SK-N-SH (cell line): ENCODE measurements at places on chromosomes 1 and 21. TPM values are rescaled to one million over a fixed set of nuclear protein-coding genes. Genes with fewer than 3 reads are reported as not detected.

DNA sequence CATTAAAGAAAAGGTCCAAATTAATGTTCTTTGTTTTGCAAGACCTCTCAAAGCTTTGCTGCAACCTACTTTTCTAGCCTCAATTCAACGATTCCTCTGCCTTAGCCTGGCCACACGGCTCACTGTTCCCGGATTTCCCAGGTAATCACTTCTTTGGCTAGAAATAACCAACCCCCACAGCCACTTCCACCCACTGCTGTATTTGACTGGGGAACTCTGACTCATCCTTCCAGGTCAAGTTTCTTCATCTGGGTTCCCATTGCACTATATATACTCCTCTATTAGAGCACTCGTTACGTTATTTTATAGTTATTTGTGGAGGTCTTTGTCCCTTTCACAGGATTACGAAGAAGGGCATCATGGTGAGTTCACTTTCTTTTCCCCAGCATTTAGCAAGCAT, 185.9 kb downstream of the CACNA1E start:
- H3K4me1 ChIP-seq, result no peaks in the 10 kb centered on the region
- H3K36me3 ChIP-seq, result no peaks in the 10 kb centered on the region
- no peak for DNase-seq
- no peak overlapping the region for H3K4me3 ChIP-seq
- no peaks in the 10 kb centered on the region for H3K27me3 ChIP-seq

Gene TMEM35B
- 47.4 and 61.7 TPM in 2 replicates for polyA plus RNA-seq

Gene ACTL8
- 0.05 TPM in 1 of 2 replicates, not detected in the other for polyA plus RNA-seq

GRCh38 chr21:31682620-31683019, 23.1 kb downstream of the SOD1 start:
- H3K4me3 ChIP-seq, result no peak overlapping the region; the same call in 1 of the 2 replicates
- no peaks in the 10 kb centered on the region for H3K27me3 ChIP-seq
- no peak for DNase-seq
- no peak overlapping the region for H3K27ac ChIP-seq

Gene TTC22
- polyA plus RNA-seq, result not detected in 2 replicates

Gene LRP8
- 19.9 and 24.9 TPM in 2 replicates for polyA plus RNA-seq

- H3K36me3 ChIP-seq, result no peaks in the 10 kb centered on the region
- peaks cover 18% of the 10 kb centered on the region; the same call in 1 of the 2 replicates for H3K27me3 ChIP-seq
- DNase-seq, result no peak
Observed at GRCh38 chr1:236394879-236395229, 768 bp downstream of the EDARADD start.

DNA sequence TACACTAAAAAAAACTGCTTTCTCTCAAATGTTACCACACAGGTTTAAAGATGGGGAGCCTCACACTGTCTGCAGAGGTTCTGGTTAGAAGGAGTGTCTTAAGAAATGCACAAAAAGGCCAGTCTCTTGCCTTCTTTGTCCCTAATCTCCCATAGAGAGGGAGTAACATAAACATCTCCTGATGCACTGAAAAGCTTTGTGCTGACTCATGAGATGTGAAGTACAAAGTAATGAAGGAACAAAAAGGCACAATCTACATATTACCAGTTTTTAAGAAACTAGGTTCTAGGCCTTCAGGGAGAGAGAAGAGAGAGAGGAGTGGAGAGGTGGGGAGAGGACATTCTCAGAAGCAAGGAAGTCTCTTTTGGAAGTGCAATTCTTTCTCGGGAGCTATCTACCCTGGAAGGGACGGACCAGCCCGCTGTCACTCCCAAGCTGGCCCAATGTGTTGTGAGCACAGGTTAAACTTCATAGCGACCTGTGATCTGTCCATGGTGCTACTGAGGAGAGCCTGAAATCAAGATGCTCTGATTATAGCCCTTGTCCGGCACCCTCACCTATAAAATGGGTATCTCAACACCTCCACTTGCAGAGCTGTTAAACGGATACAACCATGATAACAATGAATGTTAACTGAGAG, 458.1 kb downstream of the DISC1 start:
- no peaks in the 10 kb centered on the region for H3K36me3 ChIP-seq
- no peaks in the 10 kb centered on the region for H3K4me1 ChIP-seq
- no peak overlapping the region for H3K27ac ChIP-seq
- no peaks in the 10 kb centered on the region for H3K27me3 ChIP-seq
- H3K4me3 ChIP-seq, result no peak overlapping the region
